ENCODE measurements at places on chromosomes 3 and 15.

DNA sequence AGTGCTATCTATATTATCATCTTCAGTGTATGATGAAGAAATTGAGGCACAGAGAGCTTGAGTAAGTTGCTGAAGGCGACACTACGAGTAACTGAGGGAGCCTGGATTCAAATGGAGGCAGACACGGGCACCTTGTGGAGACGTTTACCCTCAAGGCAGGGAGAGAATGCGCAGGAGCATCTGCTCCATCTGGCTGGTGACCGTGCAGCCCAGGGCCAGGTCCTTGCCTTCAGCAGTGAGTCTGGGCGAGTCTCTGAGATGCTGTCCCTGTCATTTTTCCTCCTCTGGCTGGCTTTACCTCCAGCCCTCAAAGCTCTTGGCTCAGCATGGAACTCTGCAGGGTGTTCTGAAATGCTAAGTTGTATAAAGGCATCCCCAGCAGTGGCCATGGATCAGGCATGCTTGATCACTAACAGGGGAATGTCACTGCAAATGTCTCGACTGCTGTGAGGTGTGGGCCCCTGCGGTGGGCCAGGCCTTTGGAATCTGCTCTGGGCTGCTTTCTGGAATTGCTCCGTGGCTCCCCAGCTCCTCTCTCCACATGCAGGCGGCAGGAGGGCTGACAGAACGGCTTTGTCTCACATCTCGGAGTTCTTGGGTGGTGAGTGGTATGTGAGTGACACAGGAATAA, 19.7 kb downstream of the SPSB4 start:
- DNase-seq = no peak

GRCh38 chr15:90531147-90531546, 1.4 kb downstream of the CRTC3 start:
- DNase-seq = no peak

- DNase-seq = no peak
These were observed 41.6 kb downstream of the IQCH start for GRCh38 chr15:67296188-67296587.

DNA sequence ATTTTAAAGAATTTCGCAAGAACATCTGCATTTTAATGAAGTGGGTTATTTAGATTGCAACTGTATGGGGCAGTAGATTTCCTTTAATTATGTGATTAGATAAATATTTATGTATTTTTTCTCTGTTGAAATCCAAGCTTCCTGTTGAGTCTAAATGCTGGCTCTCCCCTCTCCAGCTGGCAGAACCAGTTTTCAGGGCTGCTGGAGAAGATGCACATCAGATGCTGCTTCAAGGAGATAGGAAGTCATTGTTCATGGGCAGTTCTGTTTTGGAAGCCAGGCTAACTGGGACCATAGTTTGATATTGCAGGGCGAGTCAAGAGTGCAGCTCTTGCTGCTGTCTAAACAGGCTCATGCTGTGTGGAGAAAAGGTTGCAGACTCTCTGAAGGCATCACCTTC, 97.4 kb downstream of the SLC9A9 start:
- DNase-seq = no peak

DNA sequence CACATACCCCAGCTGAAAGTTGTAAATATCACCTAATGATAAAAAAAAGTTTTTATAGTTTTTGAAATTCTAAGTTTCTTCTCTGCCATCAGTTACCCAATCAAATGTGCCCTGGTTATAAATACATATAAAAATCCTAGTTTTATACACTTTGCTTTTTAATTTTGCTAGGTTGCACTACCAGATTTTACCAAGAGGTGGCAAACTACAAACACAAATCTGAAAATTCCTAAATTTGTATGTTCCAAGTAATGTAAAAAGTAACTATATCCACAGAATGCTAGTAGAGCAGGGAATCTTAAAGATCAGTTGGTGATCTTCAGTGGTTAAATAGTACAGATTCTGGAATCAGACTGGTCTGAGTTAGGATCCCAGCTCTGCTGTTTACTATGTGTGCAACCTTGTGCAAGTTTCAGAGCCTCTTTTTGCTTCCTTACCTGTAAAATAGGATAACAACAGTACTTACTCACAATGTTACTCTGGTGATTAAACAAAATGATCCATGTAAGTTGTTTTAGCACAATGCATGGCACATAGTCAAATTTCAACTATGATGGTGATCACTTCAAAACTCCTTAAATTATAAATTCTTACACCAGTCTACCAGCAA, 11.0 kb downstream of the TRPM7 start:
- DNase-seq = no peak

DNA sequence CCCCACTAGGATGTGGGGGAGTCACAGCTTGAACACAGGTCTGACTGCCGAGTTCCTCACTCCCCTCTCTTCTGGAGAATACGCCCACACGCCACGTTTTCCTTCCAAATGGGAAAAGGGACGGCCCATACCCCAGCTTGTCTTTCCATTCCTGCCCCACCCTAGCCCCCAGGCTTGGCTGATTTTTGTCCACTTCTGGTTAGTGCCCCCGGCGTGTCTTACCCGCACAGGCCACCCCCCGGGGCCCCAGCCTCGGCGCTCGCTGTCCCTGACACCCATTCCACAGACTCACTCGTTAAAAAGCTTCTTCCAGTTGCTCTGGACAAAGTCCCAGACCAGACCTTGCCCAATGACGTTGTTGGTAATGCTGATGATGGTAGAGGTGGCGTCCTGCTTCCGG, 14.5 kb downstream of the MESP2 start:
- no peak for DNase-seq

GRCh38 chr15:29900237-29901189, 78.2 kb upstream of the TJP1 start:
- no peak for DNase-seq

- DNase-seq = no peak
These were observed 172.8 kb downstream of the USP13 start for GRCh38 chr3:179825527-179826246.

GRCh38 chr3:58899953-58900298, 149.9 kb downstream of the CFAP20DC start:
- no peak for DNase-seq

DNA sequence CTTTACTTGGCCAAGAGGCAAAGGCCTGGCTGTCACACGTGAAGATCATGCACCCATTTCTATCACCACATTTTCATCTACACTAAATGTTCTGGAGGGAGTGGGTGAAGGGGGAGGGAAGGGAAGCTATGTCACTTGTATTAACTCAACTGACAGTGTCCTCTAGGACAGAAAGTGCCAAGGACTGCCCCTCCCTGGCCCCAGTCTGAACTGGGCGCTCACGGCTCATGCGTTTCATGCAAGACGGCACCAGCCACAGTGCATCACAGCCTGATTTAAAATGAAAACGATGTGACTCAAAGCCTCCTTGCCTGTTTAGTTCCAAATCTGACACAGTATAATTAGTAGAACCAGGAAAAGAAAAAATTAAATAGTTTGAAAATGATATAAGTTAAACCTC, 20.8 kb upstream of the RAD18 start:
- no peak for DNase-seq

- DNase-seq = no peak
These were observed 98.2 kb downstream of the CNTN6 start for GRCh38 chr3:1191026-1191425.

DNA sequence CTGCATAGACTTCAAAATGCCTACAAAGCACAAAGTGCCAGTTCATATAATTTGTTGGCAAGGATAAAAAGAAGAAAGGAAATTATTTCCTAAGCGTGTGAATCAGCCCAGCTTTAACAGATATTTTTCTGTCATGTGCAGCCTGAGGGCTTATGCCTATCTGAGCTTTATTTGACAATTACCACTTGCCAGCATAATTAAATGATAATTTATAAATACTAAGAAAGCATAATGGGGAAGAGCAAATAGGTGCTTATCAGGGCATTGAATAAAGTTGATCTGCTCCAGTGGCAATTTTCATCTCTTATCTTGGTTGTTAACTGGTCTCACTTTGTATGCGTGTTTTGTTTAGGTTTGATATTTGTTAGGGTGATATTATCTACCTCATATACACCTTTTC, 313.4 kb upstream of the DNAJC19 start:
- DNase-seq = no peak

DNA sequence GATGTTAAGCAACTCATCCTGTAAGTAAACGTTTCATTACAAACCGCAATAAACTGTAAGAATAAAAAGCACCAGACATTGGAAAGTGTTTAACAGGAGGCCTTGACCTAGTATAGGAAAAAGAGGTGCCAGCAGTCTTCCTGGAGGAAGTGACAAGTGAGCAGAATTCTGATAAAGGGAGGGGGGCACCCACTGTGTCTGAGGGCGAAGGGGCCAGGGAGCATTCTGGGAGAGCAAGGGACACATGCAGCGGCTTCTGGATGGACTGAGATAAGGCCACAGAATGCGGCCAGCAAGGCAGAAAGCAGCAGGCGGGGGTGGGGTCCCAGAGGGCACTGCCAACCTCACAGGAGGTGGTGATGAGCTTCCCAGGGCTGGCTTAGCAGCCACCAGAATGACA, 80.2 kb downstream of the MTHFS start:
- no peak for DNase-seq

GRCh38 chr3:71955240-71956068, 170.5 kb upstream of the PROK2 start:
- peak; percentile 84 for DNase-seq

DNA sequence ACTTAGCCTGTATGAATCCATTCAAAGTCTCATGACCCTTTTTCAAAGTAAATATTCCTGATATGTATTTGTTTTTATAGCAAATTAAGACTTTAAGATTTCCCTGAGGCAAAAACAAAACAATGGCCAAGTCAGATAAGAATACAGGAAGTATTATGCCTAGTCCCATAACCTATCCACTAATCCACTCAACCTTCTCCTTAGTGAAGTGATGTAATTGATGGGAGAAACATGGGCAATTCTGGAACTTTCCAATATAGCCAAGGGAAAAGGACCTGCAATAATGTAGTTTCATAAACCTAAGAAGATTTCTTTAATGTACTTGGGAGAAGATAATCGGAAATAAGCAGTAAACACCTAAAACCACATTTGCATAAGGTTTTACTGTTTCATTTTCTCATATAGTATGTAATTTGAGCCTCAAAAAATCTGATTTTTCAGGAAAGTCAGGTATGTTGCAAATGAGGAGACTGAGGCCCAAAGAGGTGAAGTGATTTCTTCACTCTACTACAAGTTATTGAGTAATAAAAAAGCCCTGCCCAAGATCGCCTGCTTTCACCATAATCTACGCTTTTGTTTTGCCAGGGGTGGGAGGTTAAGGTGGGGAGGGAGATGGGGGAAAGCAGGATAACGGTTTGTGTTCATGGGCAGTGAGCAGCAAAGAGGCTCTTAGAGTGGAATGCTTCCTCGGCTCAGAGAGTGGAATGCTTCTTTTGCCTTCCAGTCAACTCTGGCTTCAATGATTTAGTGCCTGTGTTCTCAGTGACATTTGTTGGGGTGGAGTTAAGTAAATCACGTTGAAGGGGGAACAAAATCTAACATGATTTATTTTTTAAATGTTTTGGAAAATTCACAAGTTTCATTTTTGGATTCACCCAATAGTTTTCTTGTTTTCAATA, 95.0 kb upstream of the FNDC3B start:
- no peak for DNase-seq

DNA sequence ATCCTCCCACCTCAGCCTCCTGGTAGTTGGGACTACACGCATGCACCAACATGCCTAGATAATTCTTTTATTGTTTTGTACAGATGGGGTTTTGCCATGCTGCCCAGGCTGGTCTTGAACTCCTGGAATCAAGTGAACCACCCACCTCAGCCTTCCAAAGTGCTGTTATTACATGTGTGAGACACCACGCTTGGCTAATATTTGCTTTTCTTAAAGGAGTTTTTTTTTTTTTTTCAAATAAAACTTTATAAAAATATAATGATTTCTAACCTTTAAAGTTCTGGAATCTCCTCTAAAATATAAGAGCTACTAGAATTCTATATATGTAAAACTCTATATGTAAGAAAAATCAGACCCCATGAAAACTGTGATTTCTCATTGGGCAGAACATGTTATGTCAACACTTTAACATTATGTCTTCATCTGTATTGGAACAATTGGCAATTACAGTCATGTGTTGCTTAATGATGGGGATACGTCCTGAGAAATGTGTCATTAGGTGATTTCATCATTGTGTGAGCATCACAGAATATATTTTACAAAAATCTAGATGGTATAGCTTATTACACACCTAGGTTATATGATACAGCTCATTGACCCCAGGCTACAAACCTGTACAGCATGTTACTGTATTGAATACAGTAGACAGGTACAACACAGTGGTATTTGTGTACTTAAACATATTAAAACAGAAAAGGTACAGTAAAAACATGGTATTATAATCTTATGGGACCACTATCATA, 377.0 kb downstream of the PLCL2 start:
- no peak for DNase-seq

DNA sequence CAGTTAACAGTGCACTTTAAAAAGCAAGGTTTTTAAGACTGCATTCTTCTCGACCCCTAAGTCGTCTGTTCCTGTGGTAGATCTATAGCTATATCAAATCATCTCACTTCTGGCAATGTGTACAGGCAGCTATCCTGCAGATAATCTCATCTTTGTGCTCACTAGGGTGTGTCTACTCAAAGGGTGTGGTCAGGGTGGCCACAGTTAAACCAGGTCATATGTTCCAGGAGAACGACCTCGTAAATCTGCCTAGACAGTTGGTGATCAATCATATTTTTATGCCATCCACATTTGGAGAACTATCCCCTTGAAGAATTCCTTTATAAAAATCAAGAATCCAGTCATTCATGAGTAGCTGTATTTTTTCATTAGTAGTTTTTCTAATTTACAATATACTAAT, 3.0 kb downstream of the VEPH1 start:
- no peak for DNase-seq

- DNase-seq = no peak
These were observed 307.0 kb upstream of the THBS1 start for GRCh38 chr15:39273717-39274411.

DNA sequence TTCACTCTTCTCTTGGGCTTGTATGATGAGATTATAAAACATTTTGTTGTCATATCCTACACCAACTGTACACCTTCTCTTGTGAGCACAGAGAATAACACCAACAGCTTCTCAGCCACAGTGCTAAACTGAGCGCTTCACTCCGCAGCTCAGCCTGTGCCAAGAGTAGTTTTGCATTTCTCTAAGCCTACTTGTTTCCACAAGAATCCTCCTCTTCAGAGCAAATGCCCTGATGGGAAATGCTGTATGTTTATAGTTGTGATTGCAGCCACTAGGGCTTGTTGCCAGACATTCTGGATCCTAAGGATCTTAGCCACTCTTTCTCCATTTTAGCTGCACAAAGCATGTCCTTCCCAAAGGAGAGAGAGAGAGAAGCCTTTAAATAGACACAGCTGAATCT, 138.8 kb upstream of the PLXND1 start:
- DNase-seq = no peak

- no peak for DNase-seq
These were observed 44.0 kb downstream of the SMAD3 start for GRCh38 chr15:67109141-67110034.

DNA sequence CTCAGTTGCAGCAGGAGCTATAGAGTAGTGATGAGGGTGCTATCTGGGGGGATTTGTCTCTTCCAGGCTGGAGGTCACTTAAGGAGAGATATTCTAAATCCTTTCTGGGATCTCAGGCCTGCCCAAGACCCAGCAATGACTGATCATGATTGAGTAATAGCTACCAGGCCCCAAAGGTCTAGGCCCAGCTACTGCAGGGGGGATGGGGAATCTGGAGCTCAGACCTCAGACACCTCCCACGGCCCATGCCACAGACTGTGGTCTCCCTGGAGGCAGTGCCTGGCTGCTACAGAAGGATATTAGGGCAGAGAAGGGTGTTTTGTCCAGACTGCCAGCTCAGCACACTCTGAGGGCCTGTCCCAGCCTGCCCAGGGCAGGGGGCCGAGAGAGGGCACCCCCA, 6.9 kb downstream of the SLC38A3 start:
- DNase-seq = peak; percentile 17

GRCh38 chr15:98401029-98401428, 247.3 kb upstream of the IGF1R start:
- DNase-seq = no peak

- no peak for DNase-seq
These were observed 21.6 kb downstream of the CCDC80 start for GRCh38 chr3:112619295-112619694.

Measured in activated CD4-positive, alpha-beta T cell treated with anti-CD3 and anti-CD28 coated beads, Interleukin-2, Interleukin-4, amounts not matched to agents 100 ng/mL and 50 ng/mL, durations not matched to agents 16 hours and 8 hours (primary cell).